Right lung (tissue), 10 donors: ENCODE measurements at places on chromosomes 6 and 20.
A peak's percentile ranks its signal among the peaks of the same experiment; 100 is the strongest.

DNA sequence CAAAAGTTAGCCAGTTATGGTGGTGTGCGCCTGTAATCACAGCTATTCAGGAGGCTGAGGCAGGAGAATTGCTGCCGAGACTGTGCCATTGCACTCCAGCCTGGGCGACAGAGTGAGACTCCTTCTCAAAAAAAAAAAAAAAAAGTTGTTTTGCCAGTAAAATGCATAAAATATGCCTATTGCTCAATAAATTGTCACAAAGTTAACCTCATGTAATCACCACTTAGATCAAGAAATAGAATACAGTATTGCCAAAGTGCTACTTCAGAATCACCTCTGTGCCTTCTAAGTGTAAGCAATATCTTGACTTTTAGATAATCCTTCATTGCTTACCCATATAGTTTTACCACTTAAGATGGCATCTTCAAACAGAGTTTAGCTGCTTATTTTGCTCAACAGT is 80.7 kb downstream of the TRMT11 start:
- no peak for DNase-seq

DNA sequence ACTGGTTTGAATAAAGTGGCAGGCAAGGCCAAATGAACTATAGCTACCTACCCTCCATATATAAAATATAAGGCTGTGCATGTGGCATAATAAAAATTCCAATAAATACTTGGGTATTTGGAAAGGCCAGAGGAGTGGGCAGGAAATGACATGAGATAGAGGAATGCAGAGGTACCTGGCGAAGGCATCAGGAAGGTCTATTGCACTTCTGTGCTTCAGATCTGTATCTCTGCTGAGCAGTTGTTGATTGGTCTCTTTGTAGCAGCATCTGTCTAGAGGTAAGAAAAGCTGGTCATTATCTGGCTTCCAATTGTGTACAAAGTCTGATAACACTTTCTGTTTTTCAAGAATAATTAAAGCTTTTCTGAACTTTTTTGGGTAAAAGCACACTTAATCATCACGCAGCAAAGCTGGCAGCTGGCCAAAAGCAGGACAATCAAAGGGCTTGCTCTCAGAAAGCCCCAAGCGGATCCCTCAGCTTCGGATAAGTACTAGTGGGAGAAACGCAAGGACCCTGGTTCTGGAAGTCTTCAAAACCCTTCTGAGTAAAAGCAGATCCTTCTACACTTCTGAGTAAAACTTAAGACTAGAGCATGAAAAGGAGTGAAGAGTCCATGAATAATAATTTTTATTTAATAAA is 120.1 kb upstream of the TCF21 start:
- no peak for DNase-seq

GRCh38 chr20:18057994-18058349 is 256 bp upstream of the OVOL2 start:
- no peak for DNase-seq

DNA sequence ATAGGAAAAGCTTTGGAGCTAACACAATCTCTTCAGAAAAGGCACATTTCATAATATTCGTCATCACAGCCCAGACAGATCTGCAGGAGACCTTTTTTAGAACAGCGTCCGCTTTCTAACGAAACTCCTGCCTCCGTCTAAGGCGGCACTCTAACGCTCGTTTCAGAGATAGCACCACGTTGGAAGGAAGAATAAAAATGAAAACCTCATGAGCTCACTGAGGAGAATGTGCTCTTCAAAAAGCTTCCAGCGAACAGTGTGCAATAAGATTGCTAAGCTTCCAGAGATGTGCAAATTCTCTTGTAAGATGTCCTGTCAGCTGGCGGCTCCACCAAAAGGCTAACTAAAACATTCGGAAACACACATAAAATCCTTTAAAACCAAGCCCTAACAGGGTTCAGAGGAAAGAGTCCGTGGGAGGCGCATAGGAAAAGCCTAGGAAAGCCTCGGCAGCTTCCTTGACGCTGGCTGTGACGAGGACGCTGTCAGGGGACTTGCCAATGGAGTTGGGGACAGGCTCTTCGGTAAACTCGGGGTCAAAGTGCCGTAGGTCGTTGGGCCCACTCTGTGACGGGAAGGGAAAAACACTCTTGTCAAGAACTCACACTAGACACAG is 117.6 kb upstream of the SLC2A12 start:
- no peak for DNase-seq

GRCh38 chr6:79536954-79537747 is at the start of gene LCA5:
LCA5 (minus strand) TSS chr6:79537430; CDS start chr6:79518894, 18,536 bp downstream.
- DNase-seq = peak; percentile 97

DNA sequence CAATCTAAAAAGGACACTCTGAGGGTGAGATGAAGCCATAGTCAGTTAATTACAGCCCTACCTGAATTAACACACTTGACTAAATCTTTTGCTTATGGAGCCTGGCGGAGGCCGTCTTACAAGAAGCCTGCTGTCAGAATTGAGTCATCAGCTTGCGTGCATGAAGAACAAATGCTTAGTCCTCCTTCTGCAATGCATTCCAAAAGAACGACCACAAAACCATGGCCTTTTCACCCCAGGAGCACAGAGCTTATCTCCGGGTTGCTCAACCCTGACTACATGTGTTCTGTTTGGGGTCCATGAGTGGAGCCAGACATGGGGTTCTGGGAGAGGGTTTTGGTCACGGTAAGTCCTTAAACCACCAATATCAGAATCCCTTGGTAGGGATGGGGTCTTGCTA is 318.1 kb downstream of the CLIC5 start:
- DNase-seq = no peak

- no peak for DNase-seq
Measured at GRCh38 chr6:32058511-32058963, 20.3 kb downstream of the CYP21A2 start.

- no peak for DNase-seq
Measured at GRCh38 chr20:36498386-36499179, 42.7 kb upstream of the MYL9 start.

GRCh38 chr6:81067057-81067456 is 685.4 kb downstream of the TENT5A start:
- DNase-seq = no peak

DNA sequence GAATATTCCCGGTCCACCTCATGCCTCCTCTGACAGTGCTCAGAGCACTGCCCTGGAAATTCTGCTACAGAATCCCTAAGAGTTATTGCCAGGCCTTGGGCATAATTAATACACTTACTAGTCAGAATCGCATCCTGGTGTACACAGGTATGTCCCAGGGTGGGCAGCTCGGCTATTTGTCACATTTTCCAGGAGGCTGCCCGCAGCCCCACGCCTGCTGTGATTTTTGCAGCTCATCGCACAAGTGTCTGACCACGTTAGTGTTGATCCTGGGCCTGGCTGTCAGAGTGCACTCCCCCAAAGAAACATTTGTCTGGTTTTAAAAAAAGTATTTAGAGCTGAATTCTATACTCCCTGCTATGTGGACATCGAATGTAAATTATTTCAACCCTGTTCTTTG is 105.4 kb downstream of the CD83 start:
- DNase-seq = no peak

DNA sequence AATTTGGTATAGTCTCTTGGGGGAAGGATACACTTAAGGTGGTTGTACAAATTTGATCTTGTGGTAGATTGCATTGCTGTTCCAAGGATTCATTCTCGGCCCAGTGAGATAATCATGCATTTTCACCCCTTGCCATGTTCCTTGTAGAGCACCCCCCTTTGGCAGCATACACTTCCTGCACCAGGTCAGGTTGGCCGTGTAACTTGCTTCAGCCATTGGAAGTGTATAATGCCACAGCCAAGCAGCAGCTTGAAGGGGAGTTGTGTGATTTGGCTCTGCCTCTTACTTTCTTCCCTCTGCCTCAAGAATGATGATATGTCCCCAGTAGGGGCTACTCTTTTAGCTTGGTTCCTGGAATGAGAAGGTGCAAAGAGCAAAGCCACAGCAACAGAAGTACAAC is 21.9 kb downstream of the CCN2 start:
- DNase-seq = no peak

DNA sequence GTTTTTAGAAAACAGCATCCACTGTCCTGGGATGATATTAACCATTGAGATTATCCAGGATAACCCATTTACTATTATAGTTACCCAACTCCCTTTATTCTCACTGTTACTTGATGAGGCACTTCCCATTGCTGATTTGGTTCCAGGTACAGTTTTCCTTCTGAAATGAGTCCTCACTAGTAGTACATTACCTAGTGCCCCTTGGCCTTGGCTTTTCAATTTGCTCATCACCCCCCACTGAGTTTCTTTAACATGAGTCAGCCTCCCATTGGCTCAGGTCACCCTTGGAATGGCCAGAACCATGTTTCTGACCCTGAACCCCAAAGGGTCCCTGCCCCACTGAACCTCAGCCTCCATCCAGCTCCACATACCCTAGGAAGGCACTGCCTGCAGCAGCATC is 28.4 kb downstream of the MDGA1 start:
- no peak for DNase-seq

- no peak for DNase-seq
Measured at GRCh38 chr6:142721215-142721920, 223.6 kb downstream of the HIVEP2 start.
